ENCODE measurements at places on chromosomes 3 and 15. TPM values are rescaled to one million over a fixed set of nuclear protein-coding genes. Genes with fewer than 3 reads are reported as not detected.
A peak's percentile ranks its signal among the peaks of the same experiment; 100 is the strongest.

- DNase-seq = no peak
- H3K36me3 ChIP-seq = no peaks in the 10 kb centered on the region
- no peaks in the 10 kb centered on the region for H3K4me1 ChIP-seq
- H3K4me3 ChIP-seq = no peak overlapping the region
- no peaks in the 10 kb centered on the region for H3K27me3 ChIP-seq
- H3K27ac ChIP-seq = no peak overlapping the region
These were observed 82.7 kb upstream of the MBNL1 start for GRCh38 chr3:152185891-152186630.

- no peak for DNase-seq
- no peaks in the 10 kb centered on the region for H3K4me1 ChIP-seq
- no peaks in the 10 kb centered on the region for H3K36me3 ChIP-seq
These were observed 208.3 kb upstream of the RBMS3 start for GRCh38 chr3:29072611-29073010.

DNA sequence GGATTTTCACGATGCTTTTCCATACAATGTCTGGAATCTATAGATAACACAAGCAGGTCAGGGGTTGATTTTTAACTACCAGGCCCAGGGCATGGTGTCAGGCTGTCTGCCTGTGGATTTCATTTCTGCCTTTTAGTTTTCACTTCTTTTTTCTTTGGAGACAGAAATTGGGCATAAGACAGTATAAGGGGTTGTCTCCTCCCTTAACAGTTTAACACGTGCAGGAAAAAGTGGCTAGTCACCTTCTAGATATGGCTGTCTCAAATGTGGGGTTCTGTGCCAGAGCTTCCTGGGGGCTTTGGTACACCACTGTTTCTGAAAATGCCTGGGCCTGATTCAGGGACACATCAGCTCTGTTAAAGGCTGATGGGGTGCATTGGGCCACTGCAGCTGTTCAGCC is 7.4 kb upstream of the ZNF589 start:
- no peak overlapping the region for H3K27ac ChIP-seq
- DNase-seq = no peak
- H3K27me3 ChIP-seq = no peaks in the 10 kb centered on the region
- H3K4me3 ChIP-seq = no peak overlapping the region
- no peaks in the 10 kb centered on the region for H3K36me3 ChIP-seq

DNA sequence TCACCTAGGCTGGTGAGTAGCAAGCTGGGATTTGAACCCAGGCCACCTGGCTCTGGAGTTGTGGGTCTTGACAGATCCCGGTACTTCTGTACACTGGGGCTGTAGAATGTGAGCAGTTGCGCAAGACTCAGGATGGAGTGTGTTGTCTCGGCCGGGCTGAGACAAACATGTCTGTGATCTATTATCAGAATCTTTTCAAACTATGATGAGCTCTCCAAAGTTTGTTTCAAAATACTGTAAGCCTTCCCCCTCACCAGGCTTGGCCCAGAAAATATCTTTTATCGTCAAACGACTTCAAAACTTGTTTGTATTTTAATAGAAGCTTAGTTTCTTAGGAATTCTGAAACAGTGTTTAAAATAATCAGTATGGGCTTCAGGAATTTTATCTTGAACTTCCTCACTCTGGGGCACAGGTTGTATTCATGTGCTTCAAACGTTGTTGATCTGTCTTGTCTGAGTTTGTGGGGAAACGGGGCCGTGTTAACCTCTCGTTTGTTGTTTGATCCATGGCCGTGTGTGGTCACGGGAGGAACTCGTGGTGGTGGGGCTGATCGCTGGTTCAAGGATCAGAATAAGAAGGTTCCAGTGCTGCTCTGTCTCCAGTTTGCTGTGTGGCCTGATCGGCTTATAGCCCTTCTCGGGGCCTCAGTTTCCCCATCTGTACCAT is 40.3 kb upstream of the TFRC start:
- H3K27me3 ChIP-seq = no peaks in the 10 kb centered on the region
- DNase-seq = no peak
- no peak overlapping the region for H3K27ac ChIP-seq
- H3K4me1 ChIP-seq = peaks cover 11% of the 10 kb centered on the region

DNA sequence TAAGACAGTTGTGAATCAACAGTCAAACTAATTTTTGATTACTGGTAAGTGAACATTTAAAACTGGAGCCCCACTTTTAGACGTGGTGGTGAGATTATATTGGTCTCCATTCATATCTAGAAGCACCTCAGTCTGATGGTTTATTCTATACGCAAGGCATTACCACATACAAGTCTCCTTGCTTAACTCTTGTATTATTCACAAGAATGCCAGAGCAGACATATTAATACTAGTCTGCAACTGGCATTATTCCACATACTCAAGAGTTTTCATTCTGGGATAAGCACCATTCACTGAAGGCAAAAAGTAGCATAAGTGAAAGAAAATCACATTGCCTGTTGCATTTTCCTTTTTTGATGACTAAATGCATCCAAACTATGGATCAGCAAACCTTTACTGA is 36.9 kb upstream of the MEIS2 start:
- no peak overlapping the region for H3K27ac ChIP-seq
- no peak for DNase-seq
- H3K4me3 ChIP-seq = no peak overlapping the region

- H3K27ac ChIP-seq = no peak overlapping the region
- peaks cover 19% of the 10 kb centered on the region for H3K27me3 ChIP-seq
- no peaks in the 10 kb centered on the region for H3K4me1 ChIP-seq
These were observed 27.7 kb downstream of the SRPRB start for GRCh38 chr3:133833267-133833666.

DNA sequence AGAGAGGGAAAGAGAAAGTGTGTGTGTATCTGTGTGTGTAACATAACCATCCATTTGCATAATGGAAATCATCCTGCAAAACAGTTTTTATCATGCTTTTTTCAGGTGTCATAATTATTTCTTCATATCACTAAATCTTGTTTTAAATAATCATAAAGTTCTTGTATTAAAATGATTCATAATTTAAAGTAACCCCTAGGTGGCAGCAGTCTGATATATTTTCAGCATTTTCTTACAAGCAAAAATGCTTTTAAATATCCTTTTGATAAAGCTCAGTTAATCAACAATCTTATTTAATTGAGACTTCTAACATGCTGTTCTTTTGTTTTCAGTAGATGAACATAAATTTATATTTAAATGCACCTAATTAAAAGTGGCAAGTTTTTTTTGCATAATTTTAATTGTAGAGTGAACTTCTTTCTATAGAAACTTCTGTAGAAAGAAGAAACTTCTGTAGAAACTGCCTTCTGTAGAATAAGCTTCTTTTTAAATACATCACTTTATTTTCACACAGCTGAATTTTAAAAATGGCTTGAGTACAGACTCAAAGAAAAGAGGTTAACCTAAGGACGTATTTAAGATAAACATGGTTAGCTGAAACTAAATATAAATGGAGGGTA is 72.5 kb downstream of the OPA1 start:
- no peaks in the 10 kb centered on the region for H3K27me3 ChIP-seq
- H3K36me3 ChIP-seq = peaks cover 51% of the 10 kb centered on the region
- DNase-seq = peak; percentile 70
- H3K27ac ChIP-seq = no peak overlapping the region
- no peaks in the 10 kb centered on the region for H3K4me1 ChIP-seq

GRCh38 chr3:50125541-50126286 is 29.4 kb upstream of the SEMA3F start:
- no peak overlapping the region for H3K27ac ChIP-seq
- H3K4me1 ChIP-seq = 0 out of 2 replicates have a peak, but pooled peaks cover 4% of the 10 kb centered on the region
- H3K27me3 ChIP-seq = no peaks in the 10 kb centered on the region
- DNase-seq = no peak
- no peak overlapping the region for H3K4me3 ChIP-seq
- H3K36me3 ChIP-seq = no peaks in the 10 kb centered on the region

DNA sequence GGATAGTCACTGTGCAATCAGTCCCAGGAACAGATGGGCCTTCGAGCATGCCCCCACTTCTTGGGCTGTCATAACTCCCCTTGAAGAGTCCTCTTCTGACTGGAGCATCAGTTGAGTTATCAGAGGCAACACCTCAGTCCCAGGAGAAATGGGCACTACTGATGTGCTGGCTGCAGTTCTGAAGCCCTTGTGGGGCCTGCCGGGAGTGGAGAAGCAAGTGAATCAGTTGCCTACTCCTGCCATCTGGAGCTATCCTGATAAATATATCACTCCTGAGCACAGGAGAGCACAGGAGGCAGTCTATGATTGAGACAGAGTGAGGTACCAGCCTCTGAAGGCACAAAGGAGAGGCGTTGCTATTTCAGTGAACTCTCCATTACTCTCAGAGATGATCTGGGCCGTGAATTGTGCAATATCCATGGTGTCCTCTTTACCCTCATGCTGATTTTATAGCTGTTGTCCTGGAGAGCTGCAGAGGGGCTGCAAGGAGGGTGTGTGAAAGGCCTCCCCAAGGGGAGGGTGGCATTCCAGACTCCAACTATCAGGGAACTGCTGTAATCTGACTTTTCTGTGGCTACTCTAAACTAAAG is 344.2 kb upstream of the ROPN1 start:
- H3K27ac ChIP-seq = no peak overlapping the region
- H3K4me1 ChIP-seq = no peaks in the 10 kb centered on the region
- H3K27me3 ChIP-seq = peaks cover 93% of the 10 kb centered on the region
- no peaks in the 10 kb centered on the region for H3K36me3 ChIP-seq
- H3K4me3 ChIP-seq = no peak overlapping the region

GRCh38 chr15:35519541-35520149 is 26.3 kb downstream of the DPH6 start:
- no peaks in the 10 kb centered on the region for H3K27me3 ChIP-seq
- no peak overlapping the region for H3K4me3 ChIP-seq
- H3K4me1 ChIP-seq = no peaks in the 10 kb centered on the region
- H3K27ac ChIP-seq = no peak overlapping the region

DNA sequence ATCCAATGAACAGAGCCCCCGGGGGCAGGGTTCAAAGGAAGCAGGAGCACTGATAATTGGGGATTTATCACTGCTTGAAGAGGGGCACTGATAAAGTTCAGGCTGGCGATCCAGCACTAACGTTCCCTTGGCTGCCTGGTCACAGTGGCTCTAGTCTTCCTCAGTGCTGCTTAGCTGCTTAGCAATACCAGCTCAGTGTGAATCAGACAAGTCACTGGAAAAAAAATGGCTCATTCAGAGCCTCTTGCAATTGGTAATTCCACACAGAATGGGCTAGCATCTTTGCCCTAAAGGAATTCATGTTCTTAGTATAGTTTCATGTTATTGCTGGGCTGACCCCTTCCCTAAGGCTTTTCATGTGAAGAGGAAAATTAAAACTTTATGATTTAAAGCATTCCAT is 95.7 kb upstream of the SLC2A2 start:
- no peak overlapping the region for H3K27ac ChIP-seq
- DNase-seq = no peak
- no peak overlapping the region for H3K4me3 ChIP-seq
- peaks cover 20% of the 10 kb centered on the region for H3K36me3 ChIP-seq

DNA sequence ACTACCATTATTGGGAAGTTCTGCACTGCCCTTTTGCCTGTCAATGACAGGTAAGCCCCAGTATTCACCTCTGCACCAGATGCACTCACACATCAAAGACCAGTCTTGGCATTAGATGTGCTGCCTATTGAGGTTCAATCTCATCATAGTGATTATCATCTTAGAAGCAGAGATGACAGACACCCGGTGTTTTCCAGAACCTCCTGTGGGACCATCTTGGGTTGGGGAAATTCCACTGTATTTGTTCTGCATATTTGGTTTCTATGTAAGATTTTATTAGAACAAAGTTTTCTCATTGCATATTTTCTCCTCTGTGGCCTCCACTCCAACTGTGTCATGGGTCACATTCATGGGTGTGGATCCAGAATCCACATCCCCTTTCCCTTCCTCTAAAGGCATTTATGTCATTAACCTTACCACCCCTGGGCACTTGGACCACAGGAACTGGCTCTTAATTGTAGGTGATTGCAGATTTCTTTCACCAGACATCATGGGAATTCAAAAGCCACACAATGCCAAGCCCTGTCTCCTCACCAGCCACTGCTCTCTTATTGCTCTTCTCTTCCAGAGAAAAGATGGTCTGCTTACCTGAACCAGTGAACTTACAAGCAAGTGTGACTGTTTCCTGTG is 31.2 kb downstream of the PLA1A start:
- peaks cover 32% of the 10 kb centered on the region for H3K4me1 ChIP-seq
- H3K27me3 ChIP-seq = no peaks in the 10 kb centered on the region
- peak overlapping the region; percentile 60 for H3K27ac ChIP-seq
- DNase-seq = no peak

GRCh38 chr3:64928683-64929082 is 240.9 kb upstream of the ADAMTS9 start:
- H3K36me3 ChIP-seq = no peaks in the 10 kb centered on the region
- no peak overlapping the region for H3K27ac ChIP-seq
- no peak for DNase-seq
- no peaks in the 10 kb centered on the region for H3K4me1 ChIP-seq

- 0 out of 2 replicates have a peak, but pooled peaks cover under 1% of the 10 kb centered on the region for H3K4me1 ChIP-seq
- H3K27ac ChIP-seq = no peak overlapping the region
- no peak overlapping the region for H3K4me3 ChIP-seq
- DNase-seq = no peak
- H3K27me3 ChIP-seq = no peaks in the 10 kb centered on the region
- H3K36me3 ChIP-seq = 0 out of 2 replicates have a peak, but pooled peaks cover 3% of the 10 kb centered on the region
These were observed 26.6 kb downstream of the RFT1 start for GRCh38 chr3:53103397-53104296.

GRCh38 chr3:15886521-15886920 is 88.7 kb upstream of the ANKRD28 start:
- H3K4me1 ChIP-seq = no peaks in the 10 kb centered on the region
- no peak overlapping the region for H3K27ac ChIP-seq
- H3K4me3 ChIP-seq = no peak overlapping the region
- DNase-seq = no peak
- no peaks in the 10 kb centered on the region for H3K36me3 ChIP-seq
- H3K27me3 ChIP-seq = no peaks in the 10 kb centered on the region

DNA sequence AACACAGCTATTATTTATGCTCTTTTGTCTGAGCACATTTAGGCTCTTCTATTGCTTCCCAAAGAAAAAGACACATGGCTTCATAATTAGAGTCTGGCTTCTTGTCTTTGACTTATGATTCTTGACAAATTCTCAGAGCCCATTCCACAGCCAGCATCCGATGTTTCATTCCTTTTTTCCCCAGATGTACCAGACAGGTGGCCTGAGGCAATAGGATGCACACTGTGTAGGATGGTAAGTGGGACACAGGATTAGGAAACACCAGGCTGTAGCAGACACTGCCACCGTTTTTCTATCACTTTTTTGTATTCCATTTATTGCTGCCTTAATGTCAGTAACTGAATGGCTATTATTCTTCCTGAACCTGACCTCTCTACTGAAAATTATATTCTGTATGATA is 188.9 kb upstream of the CDIN1 start:
- DNase-seq = no peak
- H3K36me3 ChIP-seq = no peaks in the 10 kb centered on the region
- H3K4me1 ChIP-seq = peaks cover 17% of the 10 kb centered on the region
- H3K4me3 ChIP-seq = no peak overlapping the region
- H3K27ac ChIP-seq = no peak overlapping the region
- no peaks in the 10 kb centered on the region for H3K27me3 ChIP-seq

Gene GABRA5
- not detected for total RNA-seq

Gene RTP3
- not detected for total RNA-seq

Gene GPR171
- total RNA-seq = not detected

Gene EPHB3
- total RNA-seq = 15.7 TPM

Gene C3orf80
- not detected for total RNA-seq

Gene SPINT1
- 180 TPM for total RNA-seq

Gene PCLAF
- total RNA-seq = 70.4 TPM
